ENCODE measurements at places on chromosomes 3 and 15.
A peak's percentile ranks its signal among the peaks of the same experiment; 100 is the strongest.

DNA sequence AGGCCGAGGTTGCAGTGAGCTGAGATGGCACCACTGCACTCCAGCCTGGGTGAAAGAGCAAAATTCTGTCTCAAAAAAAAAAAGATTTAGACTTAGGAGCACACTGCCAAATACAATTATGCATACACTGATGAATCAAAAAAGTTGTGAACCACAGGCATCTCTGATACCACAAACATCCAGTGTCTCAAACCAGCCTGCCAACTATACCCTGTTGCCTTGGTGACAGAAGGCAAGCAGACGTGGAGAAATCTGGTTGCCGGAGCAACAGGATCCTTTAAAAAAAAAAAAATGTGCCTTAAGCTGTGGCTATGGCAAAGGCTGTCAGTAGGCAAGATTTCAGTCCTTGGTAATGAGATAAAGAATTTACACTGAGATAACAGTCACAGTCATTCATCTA lies 202.3 kb downstream of the NEK10 start:
- H3K27ac ChIP-seq, result no peak overlapping the region
- no peaks in the 10 kb centered on the region for H3K27me3 ChIP-seq
- no peaks in the 10 kb centered on the region for H3K4me1 ChIP-seq
- DNase-seq, result peak; percentile 66
- H3K36me3 ChIP-seq, result no peaks in the 10 kb centered on the region

- DNase-seq, result peak; percentile 67
- H3K27ac ChIP-seq, result no peak overlapping the region
- no peak overlapping the region for H3K4me3 ChIP-seq
- no peaks in the 10 kb centered on the region for H3K4me1 ChIP-seq
- H3K27me3 ChIP-seq, result no peaks in the 10 kb centered on the region
- H3K36me3 ChIP-seq, result no peaks in the 10 kb centered on the region
Measured at GRCh38 chr3:20511863-20512505, 326.0 kb upstream of the SGO1 start.

DNA sequence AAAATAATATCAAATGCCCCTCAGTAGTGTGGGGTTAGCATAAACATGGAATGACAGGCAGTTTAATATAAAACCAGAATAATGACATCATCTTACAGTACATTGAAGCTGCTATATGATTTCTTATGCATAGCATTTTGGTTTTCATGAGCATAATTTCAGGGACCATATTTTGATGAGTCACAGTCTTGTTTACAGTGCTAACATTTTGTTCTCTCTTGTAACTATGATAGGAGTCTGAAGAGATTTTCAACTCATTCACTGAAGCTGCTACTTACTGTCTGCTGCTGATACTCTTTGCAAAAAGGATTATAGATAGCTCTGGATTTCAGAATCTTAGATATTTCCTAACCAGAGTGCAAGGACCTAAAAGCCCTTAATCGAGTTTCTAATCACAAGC lies 92.6 kb upstream of the CCDC54 start:
- no peaks in the 10 kb centered on the region for H3K27me3 ChIP-seq
- no peak overlapping the region for H3K27ac ChIP-seq
- no peaks in the 10 kb centered on the region for H3K36me3 ChIP-seq
- H3K4me1 ChIP-seq, result no peaks in the 10 kb centered on the region
- DNase-seq, result no peak
- H3K4me3 ChIP-seq, result no peak overlapping the region

GRCh38 chr3:185797108-185797881 lies 27.5 kb downstream of the IGF2BP2 start:
- DNase-seq, result no peak
- H3K36me3 ChIP-seq, result no peaks in the 10 kb centered on the region
- no peak overlapping the region for H3K4me3 ChIP-seq
- H3K4me1 ChIP-seq, result peaks cover 7% of the 10 kb centered on the region
- no peak overlapping the region for H3K27ac ChIP-seq

DNA sequence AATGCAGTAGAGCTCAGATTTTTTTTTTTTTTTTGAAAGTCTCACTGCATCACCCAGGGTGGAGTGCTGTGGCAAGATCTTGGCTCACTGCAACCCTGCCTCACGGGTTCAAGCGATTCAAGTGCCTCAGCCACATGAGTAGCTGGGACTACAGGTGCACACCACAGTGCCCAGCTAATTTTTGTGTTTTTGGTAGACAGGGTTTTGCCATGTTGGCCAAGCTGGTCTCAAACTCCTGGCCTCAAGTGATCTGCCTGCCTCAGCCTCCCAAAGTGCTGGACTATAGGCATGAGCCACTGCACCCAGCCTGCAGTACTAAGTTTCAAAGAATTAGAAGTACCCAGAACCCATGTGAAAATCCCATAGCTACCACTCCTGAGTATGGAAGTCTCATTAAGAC lies 14.5 kb downstream of the TRIM59 start:
- H3K27me3 ChIP-seq, result no peaks in the 10 kb centered on the region
- no peaks in the 10 kb centered on the region for H3K4me1 ChIP-seq
- peaks cover 57% of the 10 kb centered on the region for H3K36me3 ChIP-seq
- no peak for DNase-seq
- no peak overlapping the region for H3K27ac ChIP-seq
- no peak overlapping the region for H3K4me3 ChIP-seq

- no peaks in the 10 kb centered on the region for H3K36me3 ChIP-seq
- no peak overlapping the region for H3K27ac ChIP-seq
- H3K4me1 ChIP-seq, result peaks cover 46% of the 10 kb centered on the region
- DNase-seq, result no peak
- H3K27me3 ChIP-seq, result no peaks in the 10 kb centered on the region
Measured at GRCh38 chr15:91855684-91856489, 2.4 kb downstream of the SLCO3A1 start.

- H3K36me3 ChIP-seq, result no peaks in the 10 kb centered on the region
- no peak overlapping the region for H3K4me3 ChIP-seq
- DNase-seq, result no peak
- H3K4me1 ChIP-seq, result 0 out of 2 replicates have a peak, but pooled peaks cover 7% of the 10 kb centered on the region
- H3K27ac ChIP-seq, result no peak overlapping the region
Measured at GRCh38 chr15:65901336-65901735, 32.0 kb downstream of the RAB11A start.

GRCh38 chr15:69815793-69816192 lies 281.9 kb downstream of the TLE3 start:
- H3K36me3 ChIP-seq, result no peaks in the 10 kb centered on the region
- no peak overlapping the region for H3K27ac ChIP-seq
- DNase-seq, result no peak
- H3K4me1 ChIP-seq, result no peaks in the 10 kb centered on the region

GRCh38 chr3:24199775-24200247 lies 254.7 kb downstream of the NR1D2 start:
- no peaks in the 10 kb centered on the region for H3K27me3 ChIP-seq
- H3K27ac ChIP-seq, result no peak overlapping the region

GRCh38 chr3:195754141-195754540 lies 33.4 kb downstream of the MUC20 start:
- H3K27ac ChIP-seq, result no peak overlapping the region
- no peaks in the 10 kb centered on the region for H3K36me3 ChIP-seq
- H3K27me3 ChIP-seq, result peaks cover 41% of the 10 kb centered on the region
- peaks cover under 1% of the 10 kb centered on the region for H3K4me1 ChIP-seq
- H3K4me3 ChIP-seq, result no peak overlapping the region
- no peak for DNase-seq

DNA sequence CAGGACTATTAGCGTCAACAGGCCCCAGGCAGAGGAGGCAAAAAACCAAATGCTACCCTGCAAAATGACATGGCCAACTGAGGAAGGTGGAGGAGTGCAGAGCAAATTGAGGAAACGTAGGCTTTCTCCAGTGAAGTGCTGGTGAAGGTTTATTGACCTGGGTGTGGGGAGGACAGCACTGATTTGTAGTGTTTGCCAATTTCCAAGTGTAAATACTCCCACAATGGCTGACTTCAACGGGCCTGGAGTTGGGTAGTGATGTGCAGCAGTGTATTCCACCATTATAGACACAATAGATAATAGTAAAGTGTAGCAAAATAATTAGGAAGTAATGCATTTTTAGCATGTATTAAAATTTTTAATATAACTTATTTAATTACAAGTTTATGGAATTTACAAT lies 32.2 kb upstream of the TPM1 start:
- DNase-seq, result no peak
- no peaks in the 10 kb centered on the region for H3K27me3 ChIP-seq
- no peak overlapping the region for H3K4me3 ChIP-seq
- no peaks in the 10 kb centered on the region for H3K4me1 ChIP-seq
- H3K27ac ChIP-seq, result no peak overlapping the region

- no peak for DNase-seq
- no peak overlapping the region for H3K27ac ChIP-seq
- no peak overlapping the region for H3K4me3 ChIP-seq
- H3K36me3 ChIP-seq, result peaks cover 19% of the 10 kb centered on the region
Measured at GRCh38 chr3:15042936-15043335, 22.2 kb downstream of the MRPS25 start.

- no peaks in the 10 kb centered on the region for H3K4me1 ChIP-seq
- no peaks in the 10 kb centered on the region for H3K36me3 ChIP-seq
- no peak overlapping the region for H3K4me3 ChIP-seq
- no peak overlapping the region for H3K27ac ChIP-seq
Measured at GRCh38 chr3:13477943-13478342, 2.2 kb upstream of the HDAC11 start.

GRCh38 chr3:134563601-134564000 lies 77.7 kb downstream of the CEP63 start:
- no peaks in the 10 kb centered on the region for H3K27me3 ChIP-seq
- H3K4me1 ChIP-seq, result no peaks in the 10 kb centered on the region
- H3K36me3 ChIP-seq, result no peaks in the 10 kb centered on the region
- DNase-seq, result no peak

DNA sequence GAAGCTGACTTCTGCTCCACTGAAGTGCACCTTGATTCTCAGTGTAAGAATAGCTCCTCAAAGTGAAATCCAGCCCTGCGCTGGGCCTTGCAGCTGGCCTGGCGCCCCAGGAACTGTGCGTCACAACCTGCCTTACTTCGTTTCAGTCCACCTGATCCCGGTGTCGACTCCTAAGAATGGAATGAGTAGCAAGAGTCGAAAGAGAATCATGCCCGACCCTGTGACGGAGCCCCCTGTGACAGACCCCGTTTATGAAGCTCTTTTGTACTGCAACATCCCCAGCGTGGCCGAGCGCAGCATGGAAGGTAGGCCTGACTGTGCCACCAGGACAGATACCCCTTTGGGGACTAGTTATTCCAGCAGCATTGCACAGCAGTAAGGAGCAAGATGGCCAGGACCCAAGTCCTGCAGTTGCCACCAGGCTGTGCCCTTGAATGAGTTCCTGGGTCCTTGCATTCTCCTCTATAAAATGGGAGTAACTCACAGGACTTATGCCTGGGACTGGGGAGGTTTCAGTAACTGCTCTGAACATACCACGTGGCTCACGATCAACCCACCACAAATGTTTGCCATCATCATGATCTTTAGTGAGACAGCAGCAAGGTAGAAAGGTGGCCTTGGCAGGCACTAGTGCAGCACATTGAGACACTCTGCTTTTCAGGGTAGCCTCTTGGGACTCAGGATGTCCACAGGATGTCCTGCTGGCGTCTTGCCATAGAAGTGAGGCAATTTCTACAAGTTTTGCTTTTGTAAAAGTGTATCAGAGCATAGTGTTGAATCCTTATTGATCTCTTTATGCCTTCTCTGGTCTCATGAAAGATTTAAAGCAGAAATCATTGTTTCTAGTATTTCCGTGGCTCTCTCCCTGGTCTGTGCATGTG lies 46.8 kb downstream of the PXYLP1 start:
- H3K36me3 ChIP-seq, result no peaks in the 10 kb centered on the region
- no peaks in the 10 kb centered on the region for H3K27me3 ChIP-seq
- DNase-seq, result no peak

DNA sequence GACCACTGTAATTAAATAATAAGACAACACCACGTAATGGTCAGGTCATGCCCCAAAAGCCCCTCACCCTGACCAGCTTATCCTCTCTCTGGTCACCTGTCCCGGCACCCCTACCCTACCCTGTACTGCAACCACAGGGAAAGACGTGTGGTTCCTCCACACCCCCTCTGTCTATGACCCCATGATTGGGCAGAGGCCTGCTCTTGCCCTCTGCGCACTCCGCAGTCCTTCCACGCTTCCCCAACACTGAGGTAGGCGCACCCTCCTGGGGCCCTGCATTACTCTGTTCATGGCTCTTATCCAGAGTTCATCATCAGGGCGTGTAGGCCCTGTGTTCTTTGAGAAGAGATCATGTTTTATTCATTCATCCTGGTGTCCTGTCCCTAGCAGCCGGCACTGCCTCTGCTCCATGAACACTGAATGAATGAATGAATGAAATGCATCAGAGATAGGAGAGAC lies 33.8 kb downstream of the MGLL start:
- no peaks in the 10 kb centered on the region for H3K36me3 ChIP-seq
- H3K27me3 ChIP-seq, result no peaks in the 10 kb centered on the region
- no peak overlapping the region for H3K4me3 ChIP-seq
- DNase-seq, result no peak
- H3K27ac ChIP-seq, result no peak overlapping the region
- H3K4me1 ChIP-seq, result no peaks in the 10 kb centered on the region

DNA sequence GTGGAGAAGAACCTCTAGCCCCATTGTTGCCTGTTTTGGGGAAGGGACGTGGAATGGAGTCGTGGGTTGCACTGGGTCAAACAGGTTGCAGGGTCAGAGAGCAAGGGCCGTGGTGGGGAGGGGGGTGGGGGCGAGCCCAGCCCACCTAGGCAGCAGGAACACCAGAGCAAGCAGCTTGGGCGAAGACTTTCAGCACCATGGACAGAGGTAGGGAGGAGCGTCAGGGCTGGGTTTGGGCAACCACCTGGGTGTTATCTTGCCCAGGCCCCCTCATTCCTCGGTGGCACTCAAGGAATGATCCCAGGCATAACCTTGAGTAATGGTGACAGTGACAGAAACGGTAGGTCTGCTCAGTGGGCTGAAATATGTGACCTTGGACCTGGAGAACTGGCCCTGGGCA lies 45.9 kb upstream of the TMEM115 start:
- DNase-seq, result peak; percentile 51
- no peak overlapping the region for H3K4me3 ChIP-seq
- no peak overlapping the region for H3K27ac ChIP-seq
- H3K4me1 ChIP-seq, result no peaks in the 10 kb centered on the region

GRCh38 chr3:81689617-81690016 lies 71.8 kb downstream of the GBE1 start:
- H3K27ac ChIP-seq, result no peak overlapping the region
- no peak for DNase-seq
- no peaks in the 10 kb centered on the region for H3K36me3 ChIP-seq
- H3K4me1 ChIP-seq, result no peaks in the 10 kb centered on the region

DNA sequence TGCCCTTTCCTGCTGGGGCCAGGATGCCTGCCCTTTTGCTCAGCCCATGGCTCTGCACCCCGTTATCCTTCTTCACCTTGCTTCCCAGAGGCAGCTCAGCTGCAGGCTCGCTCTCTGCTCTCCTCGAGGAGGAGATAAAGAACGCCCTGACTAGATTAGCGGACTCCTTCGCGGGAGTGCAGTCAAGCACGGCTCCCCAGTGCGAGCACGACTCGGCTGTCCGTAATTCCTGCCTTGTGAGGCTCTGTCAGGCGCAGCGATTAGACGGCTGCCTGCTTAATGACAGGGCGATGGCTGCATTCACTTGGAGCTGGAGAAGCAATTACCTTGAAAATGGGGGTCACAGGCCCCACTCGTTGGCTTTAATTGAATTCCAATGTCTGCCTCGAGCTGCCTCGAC lies 25.9 kb downstream of the TLE3 start:
- H3K36me3 ChIP-seq, result peaks cover 36% of the 10 kb centered on the region
- H3K4me3 ChIP-seq, result no peak overlapping the region
- no peak for DNase-seq
- H3K4me1 ChIP-seq, result no peaks in the 10 kb centered on the region
- H3K27me3 ChIP-seq, result no peaks in the 10 kb centered on the region
